Ureter (tissue), 1 donor: ENCODE measurements at places on chromosomes 16 and 17. TPM values are rescaled to one million over a fixed set of nuclear protein-coding genes. Genes with fewer than 3 reads are reported as not detected.

TNFSF12 gene
- total RNA-seq, result 30.6 TPM

DNA sequence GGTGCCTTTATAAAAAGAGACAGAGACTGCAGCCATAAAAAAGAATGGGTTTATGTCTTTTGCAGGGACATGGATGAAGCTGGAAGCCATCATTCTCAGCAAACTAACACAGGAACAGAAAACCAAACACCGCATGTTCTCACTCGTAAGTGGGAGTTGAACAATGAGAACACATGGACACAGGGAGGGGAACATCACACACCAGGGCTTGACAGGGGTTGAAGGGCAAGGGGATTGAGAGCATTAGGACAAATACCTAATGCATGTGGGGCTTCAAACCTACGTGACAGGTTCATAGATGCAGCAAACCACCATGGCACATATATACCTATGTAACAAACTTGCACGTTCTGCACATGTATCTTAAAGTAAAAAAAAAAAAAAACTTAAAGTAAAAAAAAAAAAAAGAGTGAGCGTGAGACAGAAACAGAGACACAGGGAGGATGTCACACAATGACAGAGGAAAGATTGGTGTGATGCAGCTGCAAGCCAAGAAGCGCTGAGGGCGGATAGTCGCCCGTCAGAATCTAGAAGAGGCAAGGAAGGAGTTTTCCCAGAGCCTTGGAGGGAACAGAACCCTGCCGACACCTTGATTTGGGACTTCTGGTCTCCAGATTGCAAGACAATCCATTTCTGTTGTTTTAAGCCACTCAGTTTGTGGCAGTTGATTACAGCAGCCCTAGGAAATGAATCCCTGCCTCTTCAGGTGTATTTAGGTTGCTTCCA lies 27.4 kb upstream of the TNS4 start:
- DNase-seq, result no peak

DNA sequence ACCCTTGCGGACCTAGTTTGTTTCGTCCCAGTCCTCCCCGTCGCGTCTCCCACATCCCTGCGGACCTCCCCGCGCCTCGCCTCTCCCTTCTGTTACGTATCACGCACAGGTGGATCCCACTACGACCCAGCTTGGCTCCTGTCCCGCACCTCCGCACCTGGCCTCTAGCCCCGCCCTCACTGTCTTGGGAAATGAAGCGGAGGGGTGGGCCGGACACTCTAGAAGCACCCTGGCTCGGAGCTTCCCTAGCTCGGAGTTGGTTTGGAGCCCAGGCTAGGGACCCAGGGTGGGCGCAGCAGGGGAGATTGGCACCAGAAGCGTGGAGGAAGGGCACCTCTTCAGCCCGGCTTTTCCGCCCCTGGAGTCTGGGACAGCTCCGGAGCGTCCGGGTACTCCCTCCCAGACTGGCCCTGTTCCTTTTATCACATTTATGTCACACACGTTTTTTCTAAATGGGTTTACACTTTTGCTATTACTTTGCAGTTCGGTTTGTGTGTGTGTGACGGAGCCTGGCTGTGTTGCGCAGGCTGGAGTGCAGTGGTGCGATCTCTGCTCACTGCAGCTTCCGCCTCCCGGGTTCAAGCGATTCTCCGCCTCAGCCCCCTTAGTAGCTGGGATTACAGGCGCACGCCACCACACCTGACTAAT lies 1.4 kb upstream of the CEMP1 start:
- DNase-seq, result peak; percentile 79

DNA sequence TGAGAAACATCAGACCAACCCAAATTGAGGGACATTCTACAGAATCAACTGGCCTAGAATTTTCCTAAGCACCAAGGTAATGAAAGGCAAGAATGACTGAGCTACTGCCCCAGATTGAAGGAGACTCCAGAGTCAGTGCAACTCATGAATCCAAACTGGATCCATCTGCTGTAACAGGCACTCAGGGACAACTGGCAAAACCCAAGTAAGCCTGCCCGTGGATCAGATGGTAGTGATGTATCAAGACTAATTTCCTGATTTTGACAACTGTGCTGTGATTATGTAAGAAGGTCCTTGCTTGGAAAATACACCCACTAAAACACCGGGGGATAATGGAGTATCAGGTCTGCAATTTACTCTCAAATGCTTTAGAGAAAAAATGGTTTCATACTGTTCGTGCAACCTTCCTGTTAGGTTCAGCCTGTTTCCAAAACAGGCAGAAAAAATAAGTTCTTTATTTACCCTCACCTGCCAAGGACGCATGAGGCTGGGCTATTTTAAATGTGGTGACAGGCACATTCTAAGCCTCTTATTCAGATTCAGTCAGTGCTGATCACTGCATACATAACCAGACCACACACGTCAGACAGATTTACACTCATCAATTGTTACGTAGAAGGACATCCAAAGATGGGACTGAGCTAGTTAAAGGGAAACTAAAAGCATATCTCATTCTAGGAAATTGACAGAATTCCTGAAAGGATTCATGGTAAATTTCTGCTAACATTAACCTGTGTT lies 7.0 kb downstream of the MBTPS1 start:
- no peak for DNase-seq

SPNS2 gene
- total RNA-seq, result 30.0 TPM

DNA sequence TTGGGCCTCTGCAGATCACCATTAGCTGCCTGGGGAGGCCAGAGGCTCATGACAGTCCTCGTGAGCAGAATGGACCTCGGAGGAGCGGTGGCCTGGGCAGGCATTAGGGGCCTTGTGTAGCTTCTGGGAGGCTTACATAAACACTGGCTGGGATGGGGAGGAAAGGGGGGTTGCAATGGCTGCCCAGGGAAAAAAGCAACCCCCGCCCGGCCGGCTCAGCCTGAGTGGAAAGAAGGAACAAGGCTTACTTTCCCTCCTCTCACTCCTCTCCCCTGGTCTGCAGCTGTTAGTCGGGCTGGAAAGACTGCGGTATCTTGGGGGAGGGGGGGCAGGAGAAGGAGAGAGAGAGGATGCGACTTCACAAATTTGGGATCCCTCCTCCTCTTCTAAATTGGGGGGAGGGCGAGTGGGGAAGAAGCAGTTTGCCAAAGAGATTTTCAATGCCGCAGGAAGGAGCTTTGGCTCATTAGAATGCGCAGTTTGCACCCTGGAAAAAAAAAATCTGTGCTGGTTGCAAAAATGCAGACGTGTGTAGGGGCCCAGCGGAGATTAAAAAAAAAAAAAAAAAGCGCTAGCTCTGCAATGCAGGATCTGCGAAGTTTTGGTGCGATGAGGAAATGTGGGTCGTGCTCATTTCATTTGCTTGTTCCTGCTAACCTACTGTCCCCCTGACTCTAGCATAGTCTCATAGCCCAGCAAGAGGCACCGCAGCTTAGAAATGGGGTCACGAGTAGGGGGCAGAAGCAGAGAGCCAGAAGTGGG lies 6.6 kb upstream of the NR1D1 start:
- no peak for DNase-seq

CDYL2 gene
- total RNA-seq, result 34.3 TPM

PPP1R27 gene
- total RNA-seq, result not detected
